Forelimb muscle (tissue), 1 donor: ENCODE measurements at places on chromosomes 12 and 14.

DNA sequence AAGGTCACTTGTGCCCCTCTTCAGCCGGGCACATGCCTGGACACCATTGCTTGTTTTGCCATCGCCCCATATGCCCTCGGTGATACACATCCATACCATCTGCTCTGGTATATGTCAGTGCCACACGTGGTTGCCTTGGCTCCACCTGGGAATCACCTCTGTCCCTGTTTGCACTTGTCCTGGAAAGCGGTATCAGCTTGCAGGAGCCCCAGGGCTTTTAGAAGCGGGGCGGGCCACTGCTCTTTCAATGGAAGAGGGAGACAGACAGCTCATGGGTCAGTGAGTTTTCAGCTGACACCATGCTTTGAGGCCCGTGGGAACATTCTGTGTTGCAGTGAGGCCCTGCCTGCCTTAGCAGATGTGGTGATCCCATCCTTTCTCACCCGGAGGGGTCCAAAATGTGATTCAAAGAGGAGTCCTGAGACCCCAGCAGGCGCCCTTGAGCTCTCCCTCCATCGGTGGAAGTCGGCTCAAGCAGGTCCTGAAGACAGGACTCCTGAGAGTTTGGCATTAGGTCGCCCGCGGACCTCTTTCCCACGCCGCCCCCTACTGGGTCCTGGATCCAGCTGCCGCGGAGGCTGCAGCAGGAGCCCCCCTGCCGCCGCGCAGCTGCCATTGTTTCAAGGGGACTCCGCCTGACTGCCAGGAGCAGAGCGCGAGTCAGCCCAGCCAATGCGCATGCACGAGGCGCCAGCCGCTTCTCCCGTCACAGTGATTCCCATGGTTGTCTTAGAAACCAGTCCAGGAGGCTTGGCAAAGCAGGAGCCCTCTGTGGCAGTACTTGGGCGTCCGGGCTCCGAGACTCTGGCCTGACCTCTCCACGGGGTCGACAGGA lies 773.2 kb upstream of the ALG10B start:
- no peak for DNase-seq

- no peak for DNase-seq
Measured at GRCh38 chr14:66650491-66650911, 142.6 kb downstream of the GPHN start.

- DNase-seq: no peak
Measured at GRCh38 chr14:21066882-21067502, 3.1 kb upstream of the ARHGEF40 start.

DNA sequence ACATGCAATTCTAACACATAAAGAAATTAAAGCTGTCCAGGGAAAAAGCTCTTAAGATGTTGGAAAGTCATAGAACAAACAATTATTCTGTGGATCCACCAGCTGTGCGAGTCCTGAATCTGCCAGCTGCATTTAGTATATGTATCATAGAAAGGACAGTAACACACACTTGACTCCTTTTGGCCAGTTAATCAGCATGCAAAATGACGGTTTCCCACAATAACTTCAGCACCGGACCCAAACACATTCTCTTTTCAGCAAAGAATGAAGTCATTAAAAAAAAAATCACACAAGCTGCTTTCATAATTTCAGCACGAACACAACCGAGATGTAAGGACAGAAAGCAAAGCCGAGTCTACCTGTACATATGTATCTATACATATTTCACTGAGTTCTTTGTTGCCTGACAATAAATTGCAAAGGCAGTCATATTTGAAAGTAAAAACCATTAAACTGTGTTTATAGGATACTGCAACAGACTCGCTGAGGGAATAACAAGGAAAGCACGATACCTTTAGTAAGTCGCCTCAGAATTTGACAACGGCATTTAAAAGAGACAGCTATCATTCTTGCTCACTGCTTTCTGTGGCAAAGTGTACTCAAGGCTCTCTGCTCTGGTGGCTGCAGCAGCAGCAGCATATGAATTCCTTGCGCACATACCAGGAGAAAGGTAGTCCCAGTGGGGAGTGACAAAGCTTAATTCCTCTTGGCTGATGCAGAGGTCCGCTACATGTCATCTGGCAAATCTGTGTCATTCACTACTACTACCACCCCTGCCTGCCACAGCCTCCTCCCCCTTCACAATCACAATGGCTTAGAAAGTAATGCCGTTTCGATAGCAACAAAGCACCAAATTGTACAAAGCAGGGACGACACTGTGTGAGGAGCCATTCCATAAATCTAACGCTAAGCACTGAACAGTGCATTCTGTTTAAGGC lies at the start of gene GRIP1:
Gene GRIP1, minus strand, starts transcription at position 739 of the 938 bp plus-strand sequence. Its CDS starts 172 bp downstream, at position 567.
- DNase-seq: no peak

GRCh38 chr14:95039259-95039992 lies 117.9 kb downstream of the DICER1 start:
- DNase-seq: no peak

GRCh38 chr14:96917442-96917963 lies 120.3 kb downstream of the VRK1 start:
- DNase-seq: no peak

- DNase-seq: no peak
Measured at GRCh38 chr12:13592063-13592942, 389.1 kb downstream of the GRIN2B start.

DNA sequence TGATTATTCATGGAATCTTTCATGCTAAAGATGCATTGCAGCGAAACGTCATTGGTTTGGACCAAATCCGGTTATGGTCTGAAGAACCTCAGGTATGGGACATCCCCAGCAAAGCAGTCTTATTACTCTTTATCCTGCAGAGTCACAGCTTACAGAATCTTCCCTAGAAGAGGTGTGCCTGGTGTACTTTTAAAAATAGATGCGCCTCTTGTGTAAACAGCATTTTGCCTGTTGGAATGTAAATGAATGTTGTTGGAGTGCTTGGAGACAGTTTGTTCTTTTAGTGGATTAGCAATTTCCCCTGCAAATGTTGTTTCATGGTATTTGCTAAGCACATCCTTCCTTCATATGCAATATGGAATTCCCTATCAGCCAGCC lies 242.5 kb downstream of the ZFP36L1 start:
- DNase-seq: no peak

DNA sequence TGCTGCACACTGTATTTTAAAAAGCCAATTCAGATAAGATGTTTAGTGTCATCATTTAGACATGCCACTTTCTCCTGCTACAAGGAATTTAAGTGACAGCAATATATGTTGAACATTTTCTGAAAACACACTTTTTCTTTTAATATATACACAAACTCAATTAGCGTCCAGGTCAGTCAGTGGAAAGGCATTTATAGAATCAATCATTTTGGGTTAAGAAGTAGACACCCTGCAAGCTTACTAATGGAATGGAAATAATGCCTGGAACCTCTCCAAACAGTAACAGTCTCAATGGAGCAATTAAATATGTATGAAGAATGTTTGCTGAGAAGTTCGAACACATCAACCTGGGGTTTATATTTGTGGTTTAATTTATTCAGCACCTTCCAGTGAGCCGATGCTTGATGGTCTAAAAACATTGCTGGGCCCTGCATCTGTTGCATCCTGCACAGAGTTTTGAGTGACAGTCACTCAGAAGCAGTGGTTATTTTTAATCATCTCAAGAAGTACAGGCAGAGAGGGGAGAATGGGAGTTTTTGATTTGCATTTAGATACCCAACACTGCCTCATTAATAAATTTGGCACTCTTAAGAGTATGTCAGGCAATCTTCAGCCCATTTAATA lies 410.7 kb downstream of the TMEM117 start:
- no peak for DNase-seq

DNA sequence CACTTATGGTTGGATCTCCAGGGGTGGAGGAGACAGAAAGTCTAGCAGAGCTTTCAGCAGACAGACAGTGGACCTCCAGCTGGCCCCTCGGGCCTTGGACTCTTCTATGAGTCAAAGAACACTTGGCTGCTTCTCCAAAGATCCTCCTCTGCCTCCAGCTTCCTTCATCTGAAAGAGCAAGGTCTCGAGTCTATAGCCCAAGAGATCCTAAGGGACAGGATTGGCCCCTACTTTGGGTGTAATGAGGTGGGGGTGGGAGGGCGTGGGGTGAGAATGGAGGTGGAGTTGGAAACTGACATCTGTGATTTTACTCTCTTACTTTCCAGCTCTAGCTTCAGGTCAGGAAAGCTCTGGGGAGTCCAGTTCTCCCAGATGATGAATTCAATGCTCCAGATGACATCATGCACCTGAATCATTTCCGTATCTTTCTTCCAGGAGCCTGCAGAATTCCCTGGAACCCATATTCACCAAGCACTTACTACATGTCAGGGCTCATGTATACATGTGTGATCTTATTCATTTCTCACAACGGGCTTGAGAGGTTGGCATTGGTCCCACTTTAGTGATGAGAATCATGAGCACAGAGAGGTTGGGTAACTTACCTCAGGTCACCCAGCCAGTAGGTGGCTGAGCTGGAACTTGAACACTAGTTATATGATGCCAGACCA lies 10.2 kb upstream of the PGF start:
- DNase-seq: no peak

DNA sequence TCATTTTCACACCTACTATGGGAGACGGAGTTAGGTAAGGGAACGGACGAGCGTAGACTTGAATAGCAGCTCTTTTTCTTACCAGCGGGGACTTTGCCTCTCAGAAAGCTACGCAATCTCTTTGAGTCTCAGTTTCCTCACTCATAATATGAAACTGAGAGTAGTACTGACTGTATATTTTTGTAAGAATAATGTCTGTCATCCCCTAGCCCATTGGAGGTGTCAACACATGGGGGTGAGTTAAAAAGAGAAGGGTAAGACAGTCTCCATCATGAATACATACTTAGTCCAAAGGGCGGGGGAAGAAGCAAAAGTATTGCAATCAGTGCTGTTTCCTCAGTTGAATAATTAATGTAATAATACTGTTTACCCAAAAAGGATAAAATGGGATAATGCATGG lies 592.2 kb downstream of the NRXN3 start:
- no peak for DNase-seq

- DNase-seq: no peak
Measured at GRCh38 chr14:23171222-23171975, 12.1 kb downstream of the SLC7A8 start.

DNA sequence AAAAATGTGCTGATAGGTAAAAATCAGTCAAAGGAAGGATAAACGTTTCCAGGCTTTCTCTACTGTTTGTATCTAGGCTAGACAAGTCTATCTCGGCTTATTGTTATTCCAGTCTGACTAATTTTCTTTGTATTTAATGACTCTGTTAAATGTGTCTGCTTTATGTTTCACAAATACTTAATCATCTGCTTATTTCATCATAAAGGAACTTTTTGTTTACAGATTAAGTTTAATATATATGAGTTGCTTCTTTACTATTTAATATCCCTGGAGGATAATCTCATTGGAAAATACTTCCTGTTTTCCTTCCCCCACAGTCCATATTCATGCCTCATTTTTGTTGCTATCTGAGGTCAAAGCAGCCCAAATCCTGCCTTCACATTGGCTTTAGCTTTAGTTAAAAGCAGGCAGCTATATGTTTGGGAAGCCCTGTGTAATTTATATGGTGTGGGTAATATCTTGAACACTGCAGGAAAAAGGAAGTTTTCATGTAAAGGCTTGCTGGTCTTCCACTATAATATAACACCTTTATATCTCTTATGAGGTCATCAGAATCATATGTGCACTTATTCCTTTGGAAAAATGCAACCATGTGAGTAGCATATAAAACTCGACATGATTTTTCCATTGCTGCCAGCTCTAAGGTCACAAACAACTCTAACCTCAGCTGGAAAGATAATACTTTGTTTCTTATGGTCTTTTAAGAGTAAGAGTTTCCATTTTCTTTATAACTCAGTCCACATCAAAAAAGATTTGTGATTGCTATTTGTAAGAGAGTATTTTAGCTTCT lies 76.8 kb downstream of the ALX1 start:
- no peak for DNase-seq

GRCh38 chr12:60176891-60177290 lies 581.1 kb downstream of the SLC16A7 start:
- no peak for DNase-seq

DNA sequence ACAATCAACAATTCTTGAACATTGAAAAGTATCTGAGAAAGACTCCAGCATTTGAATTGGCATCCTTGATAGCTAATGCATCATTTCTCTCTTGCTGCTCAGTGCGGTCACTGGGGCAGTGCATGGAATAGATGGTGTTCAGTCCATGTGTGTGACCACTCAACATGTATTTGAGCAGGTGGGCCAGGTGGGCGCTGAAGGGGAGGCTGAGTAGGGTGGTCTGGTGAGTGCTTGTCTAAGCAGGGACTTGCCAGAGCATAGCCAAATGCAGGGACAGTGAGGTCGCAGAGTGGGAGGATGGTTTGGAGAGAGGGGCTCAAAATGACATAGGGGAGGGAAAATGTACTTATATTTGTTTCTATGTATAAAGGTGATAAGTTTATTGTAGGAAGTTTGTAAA lies 409.0 kb downstream of the TMEM121 start:
- DNase-seq: no peak

DNA sequence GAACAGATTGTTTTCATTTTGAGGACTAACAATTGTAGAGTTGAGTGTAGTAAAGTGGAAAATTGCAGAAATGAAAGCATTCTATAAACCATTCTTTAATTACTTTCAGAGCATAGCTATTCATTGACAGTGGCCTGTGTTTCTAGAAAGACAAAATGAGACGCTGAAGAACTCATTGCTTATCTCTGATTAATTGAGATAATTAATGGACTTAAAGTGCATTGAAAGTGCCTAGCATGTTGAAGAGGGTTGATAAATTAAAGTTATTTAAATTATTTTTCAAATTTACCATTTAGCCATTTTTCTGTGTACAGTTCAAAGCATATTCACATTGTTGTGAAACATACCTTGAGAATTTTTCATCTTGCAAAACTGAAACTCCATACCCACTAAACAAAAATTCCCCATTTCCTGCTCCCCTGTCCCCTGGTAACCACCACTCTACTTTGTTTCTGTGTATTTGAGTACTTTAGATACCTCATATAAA lies 57.4 kb downstream of the DAAM1 start:
- DNase-seq: no peak

DNA sequence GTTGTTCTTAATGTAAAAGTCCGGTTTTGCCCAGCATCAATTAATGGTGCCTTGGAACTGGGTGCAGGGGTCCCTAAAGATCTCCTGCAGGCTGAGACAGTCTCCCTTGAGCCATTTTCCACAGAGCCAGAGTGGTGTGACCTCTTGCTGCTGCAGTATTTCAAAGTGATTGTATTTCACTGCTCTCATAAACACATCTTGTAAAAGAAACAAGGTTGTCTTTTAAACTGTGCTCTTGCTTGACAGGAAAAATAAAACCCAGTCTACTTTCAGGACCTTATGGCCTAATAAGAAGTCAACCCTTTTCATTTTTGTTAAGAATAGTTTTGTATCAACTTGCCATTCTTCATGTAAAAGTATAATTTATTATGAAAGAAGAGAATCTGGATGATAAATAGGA lies 44.7 kb downstream of the TMEM117 start:
- DNase-seq: no peak

DNA sequence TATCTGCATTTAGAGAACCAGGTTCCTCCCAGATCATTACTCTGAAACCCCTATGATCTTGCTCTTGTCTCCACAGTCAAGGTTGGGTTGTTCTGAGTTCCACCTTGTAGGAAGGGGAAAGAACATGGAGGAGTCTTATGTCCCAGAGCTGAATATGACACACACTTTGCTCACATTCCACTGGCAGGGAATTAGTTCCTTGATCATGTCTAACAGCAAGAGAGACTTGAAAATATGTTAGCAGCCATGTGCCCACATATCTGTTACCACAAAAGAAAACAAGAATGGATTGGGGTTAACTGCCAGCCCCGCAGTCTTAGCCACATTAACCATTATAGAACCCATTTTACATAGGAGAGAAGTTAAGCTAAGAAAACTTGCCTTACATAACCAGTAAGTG lies 71.1 kb upstream of the MDM1 start:
- no peak for DNase-seq
